ENCODE measurements at places on chromosomes 13 and 19.

GRCh38 chr19:43504426-43505185 is at the start of gene PHLDB3:
TSS of gene PHLDB3 (minus strand) at chr19:43504746. CDS start at chr19:43504118, 628 bp downstream.
- ATAC-seq: peak; percentile 60

DNA sequence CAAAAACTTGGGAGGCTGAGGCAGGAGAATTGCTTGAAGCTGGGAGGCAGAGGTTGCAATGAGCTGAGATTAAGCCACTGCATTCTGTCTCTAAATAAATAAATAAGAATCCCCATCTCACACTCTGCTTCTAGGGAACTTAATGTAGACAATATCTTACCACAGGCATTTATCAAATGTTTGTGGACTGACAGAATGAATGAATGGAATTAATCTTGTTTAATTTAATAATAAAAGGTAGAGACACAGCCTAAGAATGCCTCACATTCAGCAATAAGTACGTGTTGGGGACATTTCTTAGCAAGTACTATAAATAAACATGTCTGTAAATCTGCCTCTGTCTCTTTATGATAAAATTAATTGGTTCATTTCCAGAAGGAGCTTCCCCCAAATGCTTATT is 36.2 kb upstream of the RBM26 start:
- ATAC-seq: no peak

- no peak for ATAC-seq
Observed at GRCh38 chr19:47351548-47351947, 2.4 kb downstream of the DHX34 start.

GRCh38 chr13:51475727-51476501 is 23.1 kb upstream of the INTS6 start:
- ATAC-seq: no peak

DNA sequence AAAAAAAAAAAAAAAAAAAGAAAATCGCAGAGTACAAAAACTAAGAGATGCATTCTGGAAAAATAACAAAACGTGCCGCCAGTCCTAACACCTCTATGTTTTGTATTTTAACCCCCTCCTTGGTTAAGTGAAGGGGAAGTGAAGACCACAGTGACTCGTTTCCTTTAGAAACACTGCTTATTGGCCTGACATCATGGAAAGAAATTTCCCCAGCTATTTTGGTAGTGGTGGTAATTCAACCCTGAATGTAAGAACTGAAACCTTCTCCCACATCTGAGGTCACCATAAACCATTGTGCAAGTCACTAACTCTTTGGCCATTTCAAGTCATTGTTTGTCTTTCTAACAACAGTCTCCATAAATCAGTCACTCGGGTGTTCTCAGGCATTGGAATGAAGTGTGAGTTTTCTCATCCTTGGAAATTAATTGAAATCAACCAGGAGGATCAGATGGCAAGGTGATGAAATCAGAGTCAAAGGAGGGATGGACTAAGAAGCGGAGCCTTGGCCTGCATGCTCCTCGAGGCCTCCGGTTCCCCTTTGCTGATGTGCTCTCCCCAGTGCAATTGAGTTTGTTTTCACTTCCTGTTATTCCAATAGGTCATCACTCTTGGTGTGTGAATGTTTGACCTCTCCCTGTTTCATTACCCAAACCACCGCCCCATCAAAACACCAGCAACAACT is 443.9 kb downstream of the FGF9 start:
- ATAC-seq: peak; percentile 61

DNA sequence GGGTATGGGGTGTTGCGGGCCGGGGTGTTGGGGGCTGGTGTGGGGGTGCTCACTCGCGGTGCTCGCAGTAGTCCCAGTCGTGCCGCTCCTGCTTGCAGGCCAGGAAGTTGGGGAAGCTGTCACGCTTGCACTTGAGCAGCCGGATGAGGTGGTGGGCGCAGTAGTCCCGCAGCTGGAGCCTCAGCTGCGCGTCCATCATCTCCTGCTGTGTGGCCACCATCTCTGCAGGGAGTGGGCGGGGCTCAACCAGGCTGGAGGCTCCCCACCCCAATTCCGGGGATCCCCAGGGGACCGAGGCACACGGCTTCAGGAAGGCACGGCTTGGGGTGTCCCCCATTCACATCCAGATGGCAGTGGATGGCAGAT is 5.2 kb downstream of the NDUFB7 start:
- ATAC-seq: no peak

DNA sequence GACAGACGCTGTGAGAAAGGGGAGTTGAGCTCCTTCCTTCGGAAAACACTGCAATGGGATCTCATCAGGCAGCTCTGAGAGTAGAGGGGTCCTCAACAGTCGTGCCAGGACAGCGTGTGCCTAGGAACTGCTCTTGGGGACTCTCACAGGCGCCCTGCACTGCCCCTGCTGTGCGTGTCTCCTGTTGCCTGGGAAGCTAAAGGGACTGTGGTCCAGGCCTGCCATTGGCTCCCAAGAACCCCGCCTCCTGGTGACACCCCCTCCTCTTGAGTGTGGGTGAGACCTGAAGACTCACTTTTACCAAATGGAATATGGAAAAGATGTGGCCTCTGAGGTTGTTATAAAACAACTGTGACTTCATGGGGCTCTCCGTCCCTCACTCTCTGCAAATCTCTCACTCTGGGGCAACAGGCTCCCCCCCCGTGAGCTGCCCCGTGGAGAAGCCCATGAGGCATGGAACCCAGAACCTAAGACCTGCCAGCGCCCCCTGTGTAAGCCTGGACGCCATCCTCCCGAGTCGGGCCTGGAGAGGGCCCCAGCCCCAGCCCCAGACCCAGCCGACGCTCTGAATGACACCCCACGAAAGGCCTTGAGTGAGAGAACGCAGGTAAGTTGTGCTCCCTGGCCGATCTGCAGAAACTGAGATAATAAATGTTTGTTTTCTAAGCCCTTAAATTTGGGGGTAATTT is 302.7 kb downstream of the FGF9 start:
- no peak for ATAC-seq

- ATAC-seq: no peak
Observed at GRCh38 chr19:43309466-43309865, 40.1 kb upstream of the PSG9 start.

DNA sequence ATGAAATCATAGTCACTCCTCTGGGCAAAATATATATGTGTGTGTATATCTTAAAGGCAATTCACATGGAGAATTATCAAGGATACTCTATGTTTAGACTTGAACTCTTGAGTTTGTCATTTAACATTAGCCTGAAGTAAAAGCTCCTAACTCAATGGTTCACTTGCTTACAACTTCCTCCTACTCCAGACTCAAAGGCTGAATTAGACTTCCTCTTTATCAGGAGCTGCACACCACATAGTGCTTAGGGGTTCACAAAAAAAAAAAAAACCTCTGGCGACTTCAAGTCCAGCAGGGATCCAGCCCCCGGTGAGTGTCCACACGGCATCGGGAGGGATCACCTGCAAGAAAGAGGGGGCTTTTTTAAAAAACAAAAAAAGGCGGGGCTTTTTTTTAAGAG is 68.2 kb upstream of the LSM14A start:
- ATAC-seq: no peak

DNA sequence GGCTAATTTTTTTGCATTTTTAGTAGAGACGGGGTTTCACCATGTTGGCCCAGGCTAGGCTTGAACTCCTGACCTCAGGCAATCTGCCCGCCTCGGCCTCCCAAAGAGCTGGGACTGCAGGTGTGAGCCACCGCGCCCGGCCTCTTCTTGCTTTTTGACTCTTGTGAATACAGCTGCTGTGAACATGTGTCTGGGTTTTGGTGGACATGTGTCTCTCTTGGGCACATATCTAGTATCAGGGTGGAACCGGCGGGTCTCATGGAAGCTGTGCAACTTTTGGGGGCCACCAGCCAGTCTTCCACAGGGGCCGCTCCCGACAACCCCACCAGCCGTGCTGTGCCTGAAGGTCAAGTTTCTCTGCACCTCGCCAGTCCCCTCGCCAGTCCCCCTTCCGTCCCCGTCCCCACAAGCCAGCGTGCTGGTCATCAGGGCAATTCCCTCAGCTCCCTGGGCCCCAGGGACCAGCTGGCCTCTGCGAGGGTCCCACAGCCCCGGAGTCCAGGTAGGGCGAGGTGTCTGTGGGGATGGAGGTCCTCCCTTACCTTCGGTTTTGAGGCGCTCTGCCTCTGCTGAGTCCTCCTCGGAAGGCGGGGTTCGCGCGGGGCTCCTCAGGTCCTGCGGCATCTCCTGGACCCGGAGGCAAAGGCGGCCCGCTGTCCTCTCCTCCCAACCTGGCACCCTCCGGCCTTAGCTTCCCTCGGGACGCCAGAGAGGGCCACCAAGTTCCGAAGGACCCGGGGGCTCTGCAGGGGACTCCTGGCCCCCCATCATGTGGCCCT is 16.3 kb downstream of the SGTA start:
- no peak for ATAC-seq

GRCh38 chr19:5547881-5548280 is 19.9 kb downstream of the TINCR start:
- ATAC-seq: no peak

DNA sequence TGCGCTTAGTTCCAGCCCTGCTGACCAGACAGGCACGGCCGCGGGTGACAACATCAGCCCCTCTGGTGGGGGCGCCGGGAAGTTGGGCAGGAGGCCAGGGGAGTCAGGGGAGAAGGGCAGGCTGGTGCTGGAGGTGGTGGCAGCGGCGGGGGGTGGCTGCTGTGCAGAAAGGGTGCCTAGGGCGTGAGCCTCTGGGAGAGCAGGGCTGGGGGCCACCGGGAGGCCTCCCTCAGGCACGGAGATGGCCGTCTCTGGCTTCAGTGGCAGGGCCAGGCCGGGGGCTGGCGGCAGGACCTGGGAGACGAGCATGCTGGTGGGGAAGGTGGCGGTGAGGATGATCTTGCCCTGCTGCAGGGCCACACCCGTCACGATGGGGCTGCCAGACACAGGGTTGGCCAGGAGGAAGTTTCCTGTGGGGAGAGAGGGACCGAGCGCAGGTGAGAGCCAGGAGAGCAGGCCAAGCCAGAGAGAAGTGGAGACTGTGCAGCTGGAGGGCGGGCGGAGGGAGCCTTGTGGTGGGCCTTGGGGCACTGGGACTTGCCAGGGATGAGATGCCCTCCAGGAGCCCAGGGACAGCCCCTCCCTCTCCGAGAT is 3.3 kb downstream of the SIX5 start:
- no peak for ATAC-seq

- no peak for ATAC-seq
Observed at GRCh38 chr13:42597505-42597904, 23.6 kb downstream of the TNFSF11 start.

DNA sequence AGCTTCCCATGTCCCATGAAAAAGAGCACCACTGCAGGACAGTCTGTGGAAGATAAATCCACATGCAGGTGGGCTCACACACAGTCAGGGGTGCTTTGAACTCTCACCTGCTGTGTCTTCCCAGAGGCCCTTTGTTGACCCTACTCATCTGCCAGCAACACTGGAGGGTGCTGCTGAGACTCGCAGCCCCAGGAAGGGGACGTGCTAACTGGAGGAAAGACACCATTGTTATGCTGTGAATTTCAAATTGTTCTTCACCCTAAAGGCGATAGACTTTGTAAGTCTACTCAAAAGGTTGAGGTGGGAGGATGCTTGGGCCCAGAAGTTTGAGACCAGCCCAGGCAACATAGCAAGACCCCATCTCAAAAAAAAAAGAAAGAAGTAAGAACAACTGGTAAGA is 107.3 kb upstream of the SERP2 start:
- ATAC-seq: no peak

GRCh38 chr13:80336370-80336769 is 4.6 kb downstream of the SPRY2 start:
- ATAC-seq: no peak

DNA sequence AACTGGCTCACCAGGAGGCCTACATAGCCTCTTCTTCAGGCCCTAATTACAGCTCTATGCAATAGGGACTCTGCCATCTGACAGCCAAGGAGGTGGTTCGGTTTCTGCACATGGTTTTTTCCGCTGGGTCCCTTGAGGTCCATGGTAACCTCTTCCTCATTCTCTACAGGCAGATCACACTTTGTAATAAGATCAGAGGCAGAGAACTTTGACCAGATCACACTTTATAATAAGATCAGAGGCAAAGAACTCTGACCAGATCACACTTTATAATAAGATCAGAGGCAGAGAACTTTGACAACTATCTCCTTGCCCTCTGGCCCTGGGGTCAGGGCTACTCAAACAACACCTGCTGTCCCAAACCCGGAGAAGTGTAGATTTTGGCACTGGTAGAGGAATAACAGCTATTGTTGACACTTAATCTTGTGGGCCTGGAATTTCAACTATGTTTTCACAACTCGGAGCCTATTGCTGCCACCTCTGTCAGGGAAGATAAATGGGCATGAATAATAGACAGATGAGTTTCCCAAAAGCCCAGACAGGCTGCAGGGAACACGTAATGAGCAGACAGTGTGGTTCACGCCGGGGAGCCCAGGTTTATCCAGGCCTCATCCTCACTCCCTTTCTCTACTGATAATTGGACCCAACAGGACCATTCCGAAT is 246.1 kb downstream of the UQCRFS1 start:
- ATAC-seq: no peak

- ATAC-seq: no peak
Observed at GRCh38 chr13:21361123-21361522, 98.0 kb downstream of the ZDHHC20 start.

DNA sequence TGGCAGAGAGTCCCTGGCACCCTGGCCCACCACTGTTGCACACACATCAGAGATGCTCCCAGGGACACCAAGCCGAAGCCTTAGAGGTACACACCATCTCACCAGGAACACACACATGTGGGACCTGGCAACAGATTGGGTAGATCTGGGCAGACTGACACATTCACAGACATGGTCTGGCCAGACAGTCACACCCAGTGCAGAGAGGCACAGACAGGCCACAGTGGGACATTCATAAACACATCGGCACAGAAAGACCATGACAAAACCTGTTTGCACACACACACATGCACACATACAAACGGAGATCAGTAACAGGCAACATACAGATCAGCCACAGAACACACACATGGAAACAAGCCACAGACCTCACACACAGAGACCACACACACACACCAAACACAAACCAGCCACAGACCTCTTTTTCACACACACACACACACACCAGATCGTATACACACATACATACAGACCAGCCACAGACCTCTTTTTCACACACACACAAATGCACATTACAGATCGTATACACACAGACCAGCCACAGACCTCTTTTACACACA is 6.3 kb upstream of the JUNB start:
- no peak for ATAC-seq

GRCh38 chr13:100773429-100773828 is 98.8 kb upstream of the TMTC4 start:
- no peak for ATAC-seq

GRCh38 chr13:100987948-100988347 is 313.4 kb upstream of the TMTC4 start:
- ATAC-seq: no peak

- no peak for ATAC-seq
Observed at GRCh38 chr19:58052256-58052655, 6.8 kb upstream of the ZNF135 start.
